Peyer's patch (tissue), 4 donors: ENCODE measurements at places on chromosomes 2 and 18. TPM values are rescaled to one million over a fixed set of nuclear protein-coding genes. Genes with fewer than 3 reads are reported as not detected.

ALPI gene
- total RNA-seq, result 22.3 TPM

HOXD9 gene
- 0.70 TPM for total RNA-seq

OTOS gene
- total RNA-seq, result not detected

WDFY1 gene
- 58.1 TPM for total RNA-seq

LINC00305 gene
- not detected for total RNA-seq

GPR75 gene
- total RNA-seq, result 6.7 TPM

MERTK gene
- 9.8 TPM for total RNA-seq

APCDD1 gene
- 5.4 TPM for total RNA-seq

LRP1B gene
- total RNA-seq, result not detected

TMEM200C gene
- total RNA-seq, result under 0.01 TPM

ABCG5 gene
- total RNA-seq, result 1.7 TPM

TCF23 gene
- not detected for total RNA-seq

SAG gene
- total RNA-seq, result not detected

CLIP4 gene
- 40.4 TPM for total RNA-seq

FBLN7 gene
- total RNA-seq, result 7.4 TPM

ARHGAP15 gene
- total RNA-seq, result 8.4 TPM

SGO2 gene
- 10.0 TPM for total RNA-seq
